ENCODE measurements at places on chromosomes 7 and 10. TPM values are rescaled to one million over a fixed set of nuclear protein-coding genes. Genes with fewer than 3 reads are reported as not detected.

Gene SPDYE6
- total RNA-seq = not detected

Gene TNS3
- total RNA-seq = 59.8 TPM

Gene ACSL5
- 0.76 TPM for total RNA-seq

Gene TAC1
- not detected for total RNA-seq

Gene ACBD7
- 2.8 TPM for total RNA-seq

Gene BLNK
- total RNA-seq = not detected

Gene MACROH2A2
- total RNA-seq = not detected

Gene SP8
- 2.5 TPM for total RNA-seq

Gene TFAM
- 45.1 TPM for total RNA-seq

Gene ACTR3C
- 0.69 TPM for total RNA-seq

Gene CLRN3
- not detected for total RNA-seq

Gene EPO
- total RNA-seq = not detected

Gene FAM241B
- total RNA-seq = not detected

Gene ORAI2
- total RNA-seq = 67.4 TPM

Gene PANK1
- total RNA-seq = 6.3 TPM

Gene SPDYE9
- total RNA-seq = not detected

Gene PLAC9
- 1.7 TPM for total RNA-seq

Gene LRRD1
- total RNA-seq = not detected

Gene LIPN
- not detected for total RNA-seq

Gene CLDN15
- 9.3 TPM for total RNA-seq

Gene LIPF
- not detected for total RNA-seq

Gene CLEC2L
- total RNA-seq = not detected

Gene ADCYAP1R1
- total RNA-seq = not detected

Gene OTUD1
- total RNA-seq = 6.0 TPM

Gene FLNC
- 81.8 TPM for total RNA-seq

Gene SLC13A1
- total RNA-seq = not detected

Gene FAM237B
- total RNA-seq = not detected

Gene ARHGAP19
- 19.1 TPM for total RNA-seq

Gene HPSE2
- not detected for total RNA-seq

Gene SGCE
- total RNA-seq = 53.3 TPM

Gene RBM33
- total RNA-seq = 62.9 TPM

Gene GATAD1
- total RNA-seq = 26.2 TPM

Gene BCCIP
- 73.5 TPM for total RNA-seq

Gene CTTNBP2
- 0.25 TPM for total RNA-seq

Gene SLC29A3
- total RNA-seq = 5.0 TPM

Gene GOLGA7B
- total RNA-seq = not detected

Gene RBP3
- not detected for total RNA-seq

Gene FANK1
- 1.4 TPM for total RNA-seq

Gene LMOD2
- not detected for total RNA-seq

Gene CYP2C8
- not detected for total RNA-seq

Gene ANKRD1
- total RNA-seq = 591 TPM

Gene ADRA2A
- not detected for total RNA-seq

Gene BAIAP2L1
- 1.1 TPM for total RNA-seq

Gene CFAP70
- total RNA-seq = 0.27 TPM

Gene AP5Z1
- 64.3 TPM for total RNA-seq

Gene PDLIM1
- 122 TPM for total RNA-seq

Gene ADGRA1
- total RNA-seq = not detected

Gene ASB10
- not detected for total RNA-seq

Data from endothelial cell of umbilical vein (primary cell).